Stimulated activated CD8-positive, alpha-beta memory T cell treated with anti-CD3 and anti-CD28 coated beads, Interleukin-4, amount 100 ng/mL, for 1 hour (primary cell): ENCODE measurements at places on chromosomes 12 and 14.
A peak's percentile ranks its signal among the peaks of the same experiment; 100 is the strongest.

GRCh38 chr14:75311356-75311755 is 32.7 kb downstream of the FOS start:
- DNase-seq, result no peak

GRCh38 chr14:94116701-94117100 is 6.2 kb downstream of the IFI27 start:
- no peak for DNase-seq

DNA sequence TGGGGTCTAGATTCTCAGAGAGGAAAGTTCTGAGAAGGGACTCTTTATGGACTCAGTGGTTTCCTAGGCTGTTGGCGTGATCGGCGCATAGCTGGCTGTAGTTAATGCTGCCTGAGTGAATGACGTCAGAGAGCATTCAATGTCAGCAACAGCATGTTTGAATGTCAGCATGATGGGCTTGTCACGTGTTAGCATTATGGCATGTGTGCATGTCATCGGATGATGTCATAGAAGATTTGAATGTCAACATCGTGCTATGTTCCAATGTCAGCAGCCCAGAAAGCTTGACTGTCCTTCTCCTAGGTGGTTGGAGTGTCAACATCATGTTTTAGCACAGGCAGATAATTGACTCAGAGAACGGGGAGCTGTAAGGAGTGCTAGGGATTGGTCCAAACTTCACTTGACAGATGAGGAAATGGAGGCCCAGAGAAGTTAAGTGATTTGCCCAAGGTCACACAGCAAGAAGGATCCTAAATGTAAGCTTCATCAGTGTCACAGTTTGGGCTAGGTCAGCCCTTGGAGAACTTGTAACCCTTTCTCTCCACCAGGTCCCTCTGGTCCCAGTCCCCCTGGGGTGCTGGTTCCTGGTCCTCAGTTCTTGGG is 45.5 kb downstream of the MVK start:
- DNase-seq, result no peak

GRCh38 chr14:51823706-51824105 is 36.7 kb upstream of the GNG2 start:
- no peak for DNase-seq

DNA sequence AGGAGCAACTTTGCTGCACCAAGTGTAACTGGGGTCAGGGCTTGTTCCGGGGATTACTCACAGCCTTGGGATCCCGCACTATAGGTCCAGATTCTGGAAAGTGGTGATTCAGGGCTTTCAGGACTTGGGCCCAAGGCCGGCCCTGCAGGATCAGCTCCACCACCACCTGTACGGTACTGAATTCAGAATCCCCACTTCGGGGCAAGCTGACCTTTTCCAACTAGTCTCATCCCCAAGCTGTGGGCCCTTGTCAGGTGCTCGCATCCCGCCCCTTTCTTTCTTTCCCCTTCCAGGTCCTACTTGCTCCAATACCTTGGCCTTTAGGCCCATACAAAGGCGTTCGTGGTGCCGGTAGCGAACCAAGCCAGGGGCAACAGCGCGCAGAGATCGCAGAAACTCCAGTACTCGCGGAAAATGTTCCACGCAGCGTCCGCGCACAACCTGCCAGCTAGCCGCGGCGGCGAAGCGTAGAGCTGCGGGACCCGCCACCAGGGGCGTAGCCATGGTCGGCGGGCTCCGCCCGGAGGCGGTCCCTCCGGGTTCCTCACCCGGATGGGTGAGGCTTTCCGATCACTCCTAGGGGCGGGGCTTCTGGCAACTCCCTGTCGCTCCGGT is 487 bp downstream of the TINF2 start:
- peak; percentile 80 for DNase-seq

- no peak for DNase-seq
Measured at GRCh38 chr14:100037353-100037752, 27.9 kb upstream of the EVL start.

DNA sequence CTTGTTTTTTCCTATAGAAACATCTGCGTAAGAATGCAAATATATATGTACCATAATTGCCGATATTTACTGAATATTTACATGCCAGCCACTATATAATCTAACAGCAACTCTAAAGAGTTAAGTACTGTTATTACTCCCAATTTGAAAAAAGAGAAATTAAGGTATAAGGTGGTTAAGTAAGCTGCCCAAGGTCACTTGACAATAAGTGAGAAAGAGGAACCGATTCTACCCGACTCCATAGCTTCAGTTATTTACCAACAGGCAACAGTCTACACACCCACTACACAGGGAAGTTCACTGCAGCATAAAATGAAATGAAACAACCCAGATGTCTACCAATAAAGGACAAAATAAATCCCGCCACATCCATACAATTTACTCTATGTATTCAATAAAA is 1.1 kb downstream of the MIS18BP1 start:
- no peak for DNase-seq

GRCh38 chr14:85934886-85935254 is 404.9 kb downstream of the FLRT2 start:
- DNase-seq, result no peak

- DNase-seq, result no peak
Measured at GRCh38 chr14:79064214-79064613, 894.0 kb downstream of the NRXN3 start.

DNA sequence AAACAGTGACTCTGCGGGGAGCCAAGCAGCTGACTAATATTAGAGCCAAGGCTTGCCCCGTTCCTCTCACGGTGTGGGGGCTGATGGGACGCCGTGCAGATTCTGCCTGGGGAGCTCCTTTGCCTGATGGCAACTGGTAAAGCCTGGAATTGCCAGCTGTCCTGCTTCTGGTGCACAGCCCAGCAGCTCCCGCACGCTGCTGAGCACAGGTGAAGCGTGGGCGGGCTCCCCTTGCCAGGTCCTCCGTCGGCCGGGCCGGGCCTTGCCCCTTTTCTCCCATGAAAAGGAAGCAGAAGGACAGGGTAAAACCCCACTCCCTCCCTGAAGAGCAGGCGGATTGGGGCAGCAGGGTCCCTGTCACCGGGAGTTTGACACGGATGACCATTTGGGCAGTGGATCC is 79.0 kb downstream of the WDR20 start:
- DNase-seq, result no peak

GRCh38 chr14:29442696-29443095 is 485.0 kb downstream of the PRKD1 start:
- DNase-seq, result no peak
